Naive thymus-derived CD4-positive, alpha-beta T cell (primary cell): ENCODE measurements at places on chromosomes 5 and 9.

- H3K4me1 ChIP-seq, result no peaks in the 10 kb centered on the region
- DNase-seq, result no peak
- H3K36me3 ChIP-seq, result no peaks in the 10 kb centered on the region
These were observed 94.8 kb downstream of the RCL1 start for GRCh38 chr9:4887556-4887955.

DNA sequence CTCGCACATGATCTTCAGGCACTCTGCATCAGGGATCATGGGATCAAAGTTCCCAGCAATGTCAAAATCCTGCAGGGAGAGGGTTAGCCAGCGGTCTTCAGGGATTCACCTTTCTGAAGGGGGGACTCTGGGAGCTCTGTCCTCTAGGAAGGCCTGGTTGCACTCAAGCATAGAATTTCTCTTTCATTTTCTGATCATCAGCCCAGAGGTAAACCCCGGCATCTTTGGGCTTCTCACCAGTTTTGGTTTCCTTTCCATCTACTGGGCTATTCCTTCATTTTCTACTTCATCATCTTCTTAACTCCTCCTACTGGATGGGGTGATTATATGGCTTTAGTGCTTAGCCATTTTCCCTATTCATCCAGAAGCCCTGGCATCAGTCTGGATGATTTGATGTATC lies 4.6 kb upstream of the DND1 start:
- DNase-seq, result no peak
- H3K36me3 ChIP-seq, result peaks cover 19% of the 10 kb centered on the region
- no peak overlapping the region for H3K27ac ChIP-seq
- H3K4me3 ChIP-seq, result no peak overlapping the region
- H3K4me1 ChIP-seq, result no peaks in the 10 kb centered on the region
- H3K27me3 ChIP-seq, result no peaks in the 10 kb centered on the region

DNA sequence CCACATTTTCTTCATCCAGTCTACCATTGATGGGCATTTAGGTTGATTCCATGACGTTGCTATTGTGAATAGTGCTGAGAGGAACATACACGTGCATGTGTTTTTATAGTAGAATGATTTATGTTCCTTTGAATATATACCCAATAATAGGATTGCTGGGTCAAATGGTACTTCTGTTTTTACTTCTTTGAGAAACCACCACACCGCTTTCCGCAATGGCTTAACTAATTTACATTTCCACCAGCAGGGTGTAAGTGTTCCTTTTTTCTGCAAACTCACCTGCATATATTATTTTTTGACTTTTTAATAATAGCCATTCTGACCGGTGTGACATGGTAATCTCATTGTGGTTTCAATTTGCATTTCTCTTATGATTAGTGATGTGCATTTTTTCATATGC lies 82.2 kb upstream of the RFX3 start:
- no peaks in the 10 kb centered on the region for H3K4me1 ChIP-seq
- no peaks in the 10 kb centered on the region for H3K36me3 ChIP-seq
- no peak for DNase-seq

DNA sequence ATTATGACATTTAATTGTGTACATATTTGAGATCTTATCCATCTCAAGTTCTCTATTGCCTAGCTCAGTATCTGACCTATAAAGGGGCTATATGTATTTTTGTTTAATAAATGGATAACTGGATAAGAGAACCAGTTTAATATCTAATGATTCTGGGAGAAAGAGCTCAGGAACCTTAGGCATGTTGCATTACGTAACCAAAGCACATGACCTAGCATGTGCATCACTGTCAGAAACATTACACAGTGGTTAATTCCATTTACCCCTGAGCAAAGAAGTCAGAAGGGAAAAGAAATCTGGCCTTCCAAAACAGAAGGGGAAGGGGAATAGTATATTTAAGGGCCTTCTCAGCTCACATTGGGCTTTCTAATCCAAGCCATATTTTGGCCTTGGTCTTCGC lies 12.3 kb downstream of the PAPPA start:
- H3K4me3 ChIP-seq, result no peak overlapping the region
- no peaks in the 10 kb centered on the region for H3K27me3 ChIP-seq
- no peaks in the 10 kb centered on the region for H3K36me3 ChIP-seq
- no peaks in the 10 kb centered on the region for H3K4me1 ChIP-seq
- no peak overlapping the region for H3K27ac ChIP-seq
- DNase-seq, result no peak

- no peak for DNase-seq
- H3K4me1 ChIP-seq, result no peaks in the 10 kb centered on the region
- H3K4me3 ChIP-seq, result no peak overlapping the region
- H3K27ac ChIP-seq, result no peak overlapping the region
- no peaks in the 10 kb centered on the region for H3K36me3 ChIP-seq
These were observed 333.4 kb downstream of the FBXL7 start for GRCh38 chr5:15833365-15833764.

- H3K27ac ChIP-seq, result no peak overlapping the region
- no peaks in the 10 kb centered on the region for H3K36me3 ChIP-seq
- no peaks in the 10 kb centered on the region for H3K4me1 ChIP-seq
- H3K4me3 ChIP-seq, result no peak overlapping the region
These were observed 199.6 kb downstream of the YTHDC2 start for GRCh38 chr5:113713051-113713450.

DNA sequence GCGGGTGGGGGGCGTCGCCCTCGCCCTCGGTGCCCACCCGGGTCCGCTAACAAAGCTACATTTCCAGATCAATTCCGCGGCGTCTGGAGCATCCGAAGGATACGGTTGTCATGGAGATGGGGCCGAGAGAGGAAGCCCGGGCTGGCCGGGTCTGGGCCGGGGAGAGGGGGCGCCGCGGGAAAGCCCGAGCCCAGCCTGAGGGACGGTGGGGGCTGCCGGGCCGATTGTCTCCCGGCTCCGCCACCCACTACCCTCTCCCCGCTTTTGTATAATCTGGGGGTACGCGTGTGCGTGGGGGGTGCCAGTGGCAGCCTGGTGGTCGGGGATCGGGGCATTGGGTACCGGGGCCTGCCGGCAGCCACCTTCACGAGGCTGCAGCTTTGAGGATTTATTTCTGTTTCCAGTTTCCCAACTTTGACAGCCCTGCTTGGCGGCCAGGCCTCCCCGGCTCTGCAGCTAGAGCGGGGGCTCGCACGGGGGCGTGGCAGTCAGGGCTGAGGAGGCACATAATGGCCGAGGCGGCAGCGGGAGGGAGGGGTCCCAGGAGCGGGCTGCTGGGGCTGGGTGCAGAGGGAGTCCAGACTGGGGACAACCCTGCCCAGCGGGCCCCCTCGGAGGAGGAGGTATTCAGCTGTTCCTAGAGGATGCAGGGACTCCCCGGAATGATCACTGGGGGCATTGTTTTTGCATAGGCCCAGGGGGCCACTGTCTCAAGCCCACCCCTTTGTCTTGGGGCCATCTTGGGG lies 626 bp downstream of the PSD2 start:
- no peak overlapping the region for H3K27ac ChIP-seq
- no peaks in the 10 kb centered on the region for H3K4me1 ChIP-seq
- no peak for DNase-seq
- H3K36me3 ChIP-seq, result no peaks in the 10 kb centered on the region

DNA sequence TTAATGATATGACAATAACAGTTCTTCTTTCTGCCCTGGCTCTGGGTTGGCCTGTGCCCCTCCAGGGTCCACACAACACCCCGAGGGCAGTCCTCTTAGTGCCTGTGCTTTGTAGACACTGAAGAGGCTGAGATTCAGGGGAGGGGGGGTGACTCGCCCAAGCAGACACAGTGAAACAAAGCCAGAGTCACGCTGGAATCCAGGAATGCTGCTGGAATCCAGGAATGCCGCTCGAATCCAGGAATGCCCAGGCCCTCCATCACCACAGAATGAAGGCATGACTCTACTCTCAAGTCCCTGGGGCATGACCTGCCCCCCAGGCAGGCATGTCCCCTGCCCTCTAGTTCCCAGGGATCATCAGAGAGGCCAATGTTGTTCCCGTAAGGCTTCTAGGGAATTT lies 73.1 kb downstream of the LRSAM1 start:
- H3K36me3 ChIP-seq, result no peaks in the 10 kb centered on the region
- DNase-seq, result no peak
- no peaks in the 10 kb centered on the region for H3K4me1 ChIP-seq
- H3K27me3 ChIP-seq, result no peaks in the 10 kb centered on the region
- H3K27ac ChIP-seq, result no peak overlapping the region

GRCh38 chr5:53087621-53088121 lies 21.9 kb downstream of the MOCS2 start:
- H3K36me3 ChIP-seq, result no peaks in the 10 kb centered on the region
- no peaks in the 10 kb centered on the region for H3K27me3 ChIP-seq
- no peak overlapping the region for H3K27ac ChIP-seq
- no peak for DNase-seq
- H3K4me1 ChIP-seq, result no peaks in the 10 kb centered on the region

- H3K4me1 ChIP-seq, result no peaks in the 10 kb centered on the region
- DNase-seq, result no peak
- no peak overlapping the region for H3K4me3 ChIP-seq
- no peaks in the 10 kb centered on the region for H3K27me3 ChIP-seq
- no peaks in the 10 kb centered on the region for H3K36me3 ChIP-seq
These were observed 611.8 kb downstream of the BNC2 start for GRCh38 chr9:16258708-16259107.

GRCh38 chr9:129874261-129875101 lies 39.2 kb downstream of the USP20 start:
- no peak overlapping the region for H3K4me3 ChIP-seq
- no peaks in the 10 kb centered on the region for H3K36me3 ChIP-seq
- DNase-seq, result no peak
- no peaks in the 10 kb centered on the region for H3K27me3 ChIP-seq
- no peak overlapping the region for H3K27ac ChIP-seq

DNA sequence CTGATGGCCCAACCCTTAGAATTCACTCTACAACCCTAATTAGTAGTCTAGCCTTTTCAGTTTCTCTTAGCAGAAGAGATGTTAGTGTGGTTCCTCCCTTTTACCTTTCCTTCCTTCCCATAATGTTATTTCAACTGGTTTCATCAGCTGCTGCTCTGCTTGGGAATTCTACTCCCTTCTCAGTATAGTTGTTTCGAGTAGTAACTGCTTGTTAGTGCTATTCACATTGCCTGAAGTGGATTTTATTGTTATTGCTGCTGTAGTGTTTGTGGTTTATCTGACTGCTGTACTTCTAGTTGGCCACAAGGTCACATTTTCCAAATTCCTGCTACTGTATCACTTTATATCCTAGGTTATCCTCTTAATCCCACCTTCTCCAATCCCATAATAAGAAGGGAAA lies 29.7 kb downstream of the SMIM15 start:
- no peaks in the 10 kb centered on the region for H3K36me3 ChIP-seq
- H3K27ac ChIP-seq, result no peak overlapping the region
- no peaks in the 10 kb centered on the region for H3K4me1 ChIP-seq
- no peaks in the 10 kb centered on the region for H3K27me3 ChIP-seq
- no peak for DNase-seq

- H3K4me3 ChIP-seq, result no peak overlapping the region
- no peaks in the 10 kb centered on the region for H3K36me3 ChIP-seq
- no peak for DNase-seq
- no peaks in the 10 kb centered on the region for H3K4me1 ChIP-seq
These were observed 293.4 kb downstream of the EDIL3 start for GRCh38 chr5:84091127-84091799.

DNA sequence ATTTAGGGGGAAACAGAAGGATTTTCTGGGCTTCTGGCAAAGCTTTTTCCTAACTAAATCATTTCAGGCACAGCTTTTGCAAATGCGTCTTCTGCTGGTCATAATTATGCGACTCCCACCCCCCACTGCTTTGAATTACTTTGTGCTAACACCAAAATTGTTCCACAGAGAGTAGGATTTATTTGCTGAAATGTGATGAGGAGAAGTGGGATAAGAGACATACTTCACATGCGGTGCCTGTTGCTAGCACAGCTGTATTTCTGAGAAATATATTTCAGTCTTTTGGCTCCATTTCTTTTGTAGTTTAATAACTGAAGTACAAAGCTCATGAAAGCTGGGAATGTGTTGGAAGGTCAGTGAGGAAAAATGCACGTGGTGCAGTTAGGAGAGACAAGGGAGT lies 83.2 kb upstream of the TAS2R1 start:
- H3K27me3 ChIP-seq, result no peaks in the 10 kb centered on the region
- H3K36me3 ChIP-seq, result no peaks in the 10 kb centered on the region
- H3K27ac ChIP-seq, result no peak overlapping the region
